Choroid plexus epithelial cell (primary cell): ENCODE measurements at places on chromosomes 6 and 20.
A peak's percentile ranks its signal among the peaks of the same experiment; 100 is the strongest.

DNA sequence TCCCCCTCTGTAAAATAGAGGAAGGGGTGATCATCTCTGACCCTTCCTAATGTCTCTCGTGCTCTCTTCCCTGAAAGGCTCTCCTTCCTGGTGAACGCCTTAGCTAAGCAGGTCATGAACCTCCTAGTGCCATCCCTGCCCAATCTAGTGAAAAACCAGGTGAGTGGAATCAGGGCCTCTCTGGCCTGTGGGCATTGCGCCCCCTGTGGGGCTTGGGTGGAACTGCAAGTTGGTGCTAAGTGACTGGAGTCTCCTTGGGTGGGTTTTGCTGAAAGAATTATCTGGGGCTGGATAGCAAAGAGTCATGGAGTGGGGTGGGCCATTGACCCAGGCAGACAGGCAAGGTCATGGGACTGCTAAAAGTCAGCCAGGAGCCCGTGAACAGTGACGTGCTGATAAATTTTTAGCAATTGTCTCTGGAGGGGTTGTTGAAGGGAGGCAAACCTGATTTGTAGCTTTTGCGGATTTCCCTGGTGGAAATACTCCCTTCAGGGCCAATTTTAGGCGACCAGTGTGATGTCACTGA is 8.9 kb downstream of the BPIFB1 start:
- peak; percentile 12 for DNase-seq

DNA sequence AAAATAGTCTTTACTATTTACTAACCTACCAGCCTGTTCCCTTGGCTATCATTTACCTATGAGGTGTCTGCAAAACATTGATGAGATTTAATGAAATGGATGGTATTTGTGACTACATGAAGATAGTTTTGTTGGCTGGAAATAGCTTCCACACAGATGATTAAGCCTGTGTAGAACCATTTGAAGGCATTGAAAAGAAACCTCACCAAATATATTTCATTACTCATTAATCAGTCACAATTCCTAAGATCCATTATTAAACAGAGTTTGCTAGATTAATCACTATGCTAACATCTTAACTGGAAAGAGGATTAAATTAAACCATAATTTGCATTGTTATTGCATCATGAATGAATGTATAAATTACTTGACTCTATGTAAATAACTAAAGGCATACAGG is 560.3 kb downstream of the BMP2 start:
- DNase-seq = no peak

DNA sequence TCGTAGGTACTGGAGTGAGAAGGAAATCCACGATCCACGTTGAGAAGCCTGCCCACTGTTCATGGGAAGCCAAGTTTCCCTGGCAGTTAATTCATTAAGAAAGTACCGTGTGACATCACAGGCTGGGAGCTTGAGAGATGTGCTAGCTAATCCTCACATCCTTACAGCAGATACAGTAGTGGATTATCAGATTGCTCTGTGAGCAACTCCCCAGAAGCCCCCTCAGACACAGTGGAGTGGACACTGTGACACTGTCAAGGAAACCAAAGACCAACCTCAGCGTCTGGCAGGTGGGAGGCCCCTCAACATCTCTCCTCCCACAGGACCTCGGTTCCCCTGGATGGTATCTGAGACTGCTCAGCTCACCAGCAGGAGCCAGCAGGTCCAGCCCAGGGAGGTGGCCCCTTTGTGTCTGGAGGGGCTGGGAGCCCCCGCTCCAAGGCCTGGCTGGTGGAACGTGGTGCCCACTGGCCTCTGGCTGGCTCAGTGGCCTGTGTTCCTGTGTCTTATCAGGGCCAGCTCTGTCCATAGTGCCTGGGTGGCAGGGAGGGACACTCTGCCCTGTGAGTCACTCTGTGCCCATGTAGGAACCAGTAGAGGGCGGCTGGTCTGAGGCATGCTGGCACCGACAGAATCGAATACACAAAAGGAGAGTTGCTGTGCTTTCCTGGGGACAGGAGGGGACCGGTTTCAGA is 7.2 kb downstream of the PYGB start:
- DNase-seq = no peak

GRCh38 chr20:8946036-8946940 is 122.6 kb upstream of the PLCB4 start:
- no peak for DNase-seq

GRCh38 chr6:132214716-132215115 is 186.6 kb downstream of the MOXD1 start:
- DNase-seq = no peak

- no peak for DNase-seq
Measured at GRCh38 chr6:34231566-34232336, 4.9 kb upstream of the HMGA1 start.

- DNase-seq = no peak
Measured at GRCh38 chr20:11130554-11131166, 456.9 kb upstream of the JAG1 start.

DNA sequence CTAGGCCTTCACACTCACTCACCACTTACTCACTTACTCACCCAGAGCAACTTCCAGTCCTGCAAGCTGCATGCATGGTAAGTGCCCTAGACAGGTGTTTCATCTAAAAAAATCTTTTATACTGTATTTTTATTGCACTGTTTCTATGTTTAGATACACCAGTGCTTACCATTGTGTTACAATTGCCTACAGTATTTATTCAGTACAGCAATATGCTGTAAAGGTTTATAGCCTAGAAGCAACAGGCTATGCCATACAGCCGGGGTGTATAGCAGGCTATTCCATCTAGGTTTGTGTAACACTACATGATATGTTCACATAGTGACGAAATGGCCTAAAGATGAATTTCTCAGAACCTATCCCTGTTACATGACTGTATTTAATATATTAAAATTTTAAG is 37.1 kb upstream of the KCNK5 start:
- no peak for DNase-seq

GRCh38 chr6:5729080-5729434 is 277.7 kb downstream of the NRN1 start:
- peak; percentile 10 for DNase-seq

DNA sequence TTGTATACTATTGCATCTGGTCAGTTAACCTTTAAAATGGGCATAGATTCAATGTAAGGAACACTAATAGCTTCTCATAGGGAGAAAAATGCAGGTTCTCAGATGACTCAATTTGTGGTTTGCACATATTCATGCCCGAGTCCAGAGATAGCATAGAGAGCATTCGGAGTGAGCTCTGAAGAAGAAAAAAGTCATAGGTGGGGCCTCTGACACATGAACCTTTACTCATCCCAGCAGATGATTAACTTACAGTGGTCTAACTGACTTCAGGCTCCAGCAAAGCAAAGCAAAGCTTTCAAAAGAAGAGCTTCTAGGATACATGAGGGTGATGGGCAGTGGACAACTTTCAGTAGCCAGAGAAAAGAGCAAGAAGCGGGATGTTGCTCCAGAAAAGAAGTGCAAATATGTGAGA is 55.3 kb upstream of the BTN3A2 start:
- peak; percentile 70 for DNase-seq

DNA sequence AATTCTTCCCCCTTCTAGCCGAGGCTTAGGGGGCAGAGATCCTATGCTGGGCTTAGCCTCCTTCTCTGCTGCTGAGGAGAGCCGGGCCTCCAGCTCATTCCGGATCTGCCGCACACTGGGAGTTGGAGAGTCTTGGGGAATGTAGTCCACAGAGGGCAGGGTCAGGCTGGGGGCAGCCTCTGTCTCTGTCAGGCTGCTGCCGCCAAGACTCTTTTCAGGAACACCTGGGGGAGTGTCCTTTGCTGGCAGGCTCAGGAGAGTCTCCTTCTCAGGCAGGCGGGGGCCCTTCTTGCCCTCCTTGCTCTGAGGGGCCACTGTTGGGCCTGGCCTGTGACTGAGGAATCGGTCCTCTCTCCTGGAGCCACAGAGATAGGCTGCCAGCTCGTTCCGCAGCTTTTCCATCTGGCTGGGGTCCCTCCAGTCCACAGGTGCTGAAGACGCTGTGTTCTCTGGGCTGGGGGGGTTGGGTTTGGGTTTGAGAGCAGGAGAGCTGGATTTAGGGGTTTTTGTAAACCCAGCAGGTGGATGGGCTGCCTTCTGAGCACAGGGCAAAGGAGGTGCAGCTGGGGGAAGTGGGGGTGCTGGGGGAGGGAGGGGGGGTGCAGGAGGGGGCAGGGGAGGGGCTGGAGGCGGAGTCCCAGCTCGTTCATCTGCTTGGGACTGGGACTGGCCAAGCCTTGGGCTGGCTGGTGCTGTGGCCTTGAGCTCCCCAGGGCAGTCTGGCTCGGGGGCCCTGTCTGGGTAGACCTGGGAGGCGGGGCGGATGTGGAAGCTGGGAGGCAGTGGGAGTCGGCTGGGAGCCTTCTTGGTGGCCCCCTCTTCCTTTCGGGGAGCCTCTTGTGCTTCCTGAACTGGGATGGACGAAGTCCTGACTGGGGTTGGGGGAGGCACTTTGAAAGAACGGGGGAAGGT is 36.1 kb downstream of the C6orf132 start:
- no peak for DNase-seq

GRCh38 chr6:19805129-19805481 is 32.1 kb upstream of the ID4 start:
- DNase-seq = peak; percentile 30

GRCh38 chr6:15549371-15549770 is 113.5 kb downstream of the DTNBP1 start:
- DNase-seq = no peak

- DNase-seq = no peak
Measured at GRCh38 chr6:166733900-166734299, 106.8 kb upstream of the RPS6KA2 start.

DNA sequence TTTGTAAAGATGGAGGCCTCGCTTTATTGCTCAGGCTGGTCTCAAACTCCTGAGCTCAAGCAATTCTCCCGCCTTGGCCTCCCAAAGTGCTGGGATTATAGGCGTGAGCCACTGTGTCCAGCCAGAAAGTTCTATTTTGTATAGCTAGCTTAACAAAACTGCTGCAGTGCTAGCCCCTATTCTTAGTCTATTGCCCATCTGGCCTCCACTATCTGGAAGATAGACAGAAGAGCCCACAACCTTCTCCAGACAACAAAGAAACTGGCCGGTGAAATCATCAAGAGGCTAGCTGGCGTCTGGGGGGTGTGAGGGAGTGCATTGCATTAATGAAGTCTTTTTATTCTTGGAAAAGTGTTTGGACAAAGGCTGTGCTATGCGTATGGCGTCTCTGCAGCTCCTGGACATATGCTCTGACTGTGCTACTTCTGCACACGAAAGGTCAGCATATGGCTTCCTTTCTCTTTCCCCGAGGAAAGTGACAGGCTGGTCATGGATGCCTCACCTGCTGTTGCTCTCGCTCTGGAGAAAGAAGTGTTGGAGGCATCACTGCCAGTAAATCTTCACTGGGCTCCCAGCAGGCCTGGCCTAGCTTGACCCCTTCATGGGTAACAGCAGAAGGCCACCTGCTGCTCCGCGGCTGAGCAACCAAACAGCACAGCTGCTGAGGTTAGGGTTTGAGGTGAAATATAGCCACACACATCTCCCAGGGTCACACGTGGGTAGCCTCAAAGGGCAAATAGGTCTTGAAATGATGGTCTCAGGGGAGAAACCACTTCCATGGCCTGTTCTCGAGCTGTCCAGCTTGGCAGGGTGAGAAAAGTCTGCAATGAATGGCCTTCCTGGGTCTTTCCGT is 95.1 kb upstream of the IYD start:
- peak; percentile 74 for DNase-seq

GRCh38 chr20:47907031-47907675 is 121.9 kb upstream of the SULF2 start:
- DNase-seq = no peak

DNA sequence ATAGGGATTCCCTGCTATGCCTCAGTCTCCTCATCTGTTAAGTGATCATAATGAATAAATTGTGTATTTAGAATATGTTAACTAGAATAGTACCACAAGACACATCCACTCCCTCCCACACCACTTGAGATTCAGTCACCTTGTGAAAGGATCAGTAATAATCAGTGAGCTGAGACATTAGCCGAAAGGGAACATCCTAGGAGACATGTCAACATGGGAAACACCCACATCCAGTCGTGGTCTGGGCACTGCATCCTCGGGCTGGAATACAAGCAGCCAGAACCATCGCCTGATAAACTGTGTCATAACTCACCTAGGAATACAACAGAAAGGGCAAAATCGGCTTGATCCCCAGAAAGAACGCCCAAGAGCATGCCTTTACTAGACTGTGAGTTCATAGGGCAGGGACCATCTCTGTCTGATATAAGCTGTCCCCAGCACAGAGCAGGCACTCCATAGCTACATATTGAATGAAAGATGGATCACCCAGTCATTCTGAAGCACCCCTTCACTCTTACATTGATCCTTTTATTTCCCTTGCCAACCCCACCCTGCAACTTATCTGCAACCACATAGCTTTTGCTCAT is 23.9 kb downstream of the RIPOR2 start:
- DNase-seq = no peak

DNA sequence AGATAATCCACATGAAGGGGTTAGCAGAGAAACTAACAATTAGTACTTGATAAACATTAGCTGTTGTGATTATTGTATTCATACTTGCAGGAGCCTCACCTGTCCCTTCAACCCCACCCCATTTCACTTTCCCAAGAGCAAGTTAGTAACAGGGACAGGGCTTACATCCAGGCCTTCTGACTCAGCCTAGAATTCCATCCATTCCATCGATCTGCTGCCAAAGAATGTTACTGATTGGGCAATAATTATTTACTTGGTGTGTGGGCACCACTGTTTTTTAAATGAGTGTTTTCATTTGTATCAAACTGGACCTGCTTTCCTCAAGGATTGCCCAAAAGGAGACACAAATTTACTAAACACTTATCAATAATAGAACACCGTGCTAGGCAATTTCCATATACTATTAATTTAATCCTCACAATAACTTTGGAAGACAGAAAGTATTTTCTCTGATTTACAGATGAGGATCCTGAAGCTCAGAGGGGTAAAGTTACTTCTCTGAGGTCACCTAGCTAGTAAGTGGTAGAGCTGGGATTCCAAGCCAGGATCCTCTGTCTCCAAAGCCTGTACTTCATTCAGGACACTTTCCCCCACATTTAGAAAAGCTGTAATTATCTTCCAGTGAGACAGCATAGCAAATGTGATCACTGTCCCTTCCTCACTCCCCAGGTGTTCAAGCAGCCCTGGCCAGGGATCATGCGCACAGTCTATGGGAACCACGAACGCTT is 32.8 kb downstream of the GSS start:
- peak; percentile 86 for DNase-seq

- no peak for DNase-seq
Measured at GRCh38 chr6:108566406-108566805, 5.7 kb downstream of the FOXO3 start.

DNA sequence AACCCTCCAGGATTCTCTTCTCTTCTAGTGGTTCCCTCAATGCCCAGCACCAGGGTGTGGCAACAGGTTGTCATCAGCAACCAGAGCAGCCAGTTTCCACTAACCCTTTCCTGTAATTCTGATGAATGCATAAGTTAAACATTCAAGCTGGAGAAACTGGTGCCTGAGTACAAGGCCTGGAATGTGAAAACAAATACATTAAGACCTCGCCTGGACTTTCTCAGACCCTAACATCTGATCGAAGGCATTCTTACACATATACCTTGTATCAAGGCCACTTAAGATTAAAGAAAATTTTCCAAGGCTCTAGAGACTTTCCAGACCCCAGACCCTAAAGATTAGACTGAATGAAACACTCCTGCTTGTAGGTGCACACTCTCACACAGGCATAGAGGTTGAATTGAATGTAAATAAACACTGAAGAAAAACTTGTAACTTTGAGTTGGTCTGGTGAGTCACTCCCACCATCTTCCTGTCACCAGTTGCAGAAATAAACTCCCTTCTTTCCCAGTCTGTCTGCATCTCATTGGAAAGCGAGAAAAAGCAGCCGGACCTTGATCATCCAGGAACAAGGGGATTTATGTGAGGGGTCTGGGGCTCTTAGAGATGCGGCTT is 9.0 kb downstream of the LRP11 start:
- DNase-seq = peak; percentile 94

- DNase-seq = no peak
Measured at GRCh38 chr20:49705358-49705757, 8.3 kb downstream of the B4GALT5 start.

- no peak for DNase-seq
Measured at GRCh38 chr6:157292202-157292601, 31.1 kb downstream of the TMEM242 start.
